ENCODE measurements at places on chromosomes 16 and 17. TPM values are rescaled to one million over a fixed set of nuclear protein-coding genes. Genes with fewer than 3 reads are reported as not detected.
A peak's percentile ranks its signal among the peaks of the same experiment; 100 is the strongest.

Gene TRIM72
- total RNA-seq = 0.02 TPM

Gene TBC1D3C
- not detected for total RNA-seq

Gene CAPNS2
- 0.22 TPM for total RNA-seq

Gene STH
- total RNA-seq = not detected

Gene ARL5C
- total RNA-seq = not detected

Gene MPV17L
- 0.02 TPM for total RNA-seq

Gene CRISPLD2
- 0.95 TPM for total RNA-seq

Gene PIMREG
- total RNA-seq = 96.3 TPM

Gene CES3
- 0.17 TPM for total RNA-seq

- DNase-seq = no peak
Measured at GRCh38 chr17:78824240-78824639, 16.4 kb downstream of the USP36 start.

DNA sequence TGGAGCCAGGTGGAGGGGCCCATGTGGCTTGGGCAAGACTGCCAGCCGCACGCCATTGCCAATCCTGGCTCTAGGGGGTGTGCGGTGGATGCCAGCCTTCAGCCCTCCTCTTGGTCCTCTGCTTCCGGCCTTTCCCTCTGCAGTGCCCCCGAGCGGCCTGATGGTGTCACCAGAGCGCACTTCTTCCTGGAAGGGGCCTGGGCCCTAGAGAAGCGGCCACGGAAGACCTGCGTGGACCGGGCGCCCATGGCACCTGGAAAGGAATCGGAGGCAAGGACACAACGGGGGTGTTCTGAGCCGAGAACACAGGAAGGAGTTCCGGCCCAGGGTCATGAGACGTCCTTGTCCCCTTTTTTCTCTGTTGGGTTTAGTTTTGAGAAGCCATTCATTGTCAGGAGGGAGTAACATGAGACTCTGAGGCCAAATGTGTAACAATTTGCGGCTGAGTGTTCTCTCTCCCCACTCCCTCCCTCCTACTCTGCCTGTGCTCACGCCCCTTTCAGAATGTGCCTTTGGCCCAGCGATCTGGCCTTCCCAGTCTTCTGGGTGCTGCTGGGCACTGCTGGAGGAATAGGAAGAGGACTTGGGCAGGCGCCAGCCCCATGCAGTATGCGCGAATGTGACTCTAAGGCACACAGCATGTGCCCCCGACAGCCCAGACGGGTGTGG, 92.8 kb downstream of the IRX3 start:
- peak; percentile 65 for DNase-seq

GRCh38 chr17:37592291-37592690, 16.9 kb downstream of the SYNRG start:
- DNase-seq = no peak

DNA sequence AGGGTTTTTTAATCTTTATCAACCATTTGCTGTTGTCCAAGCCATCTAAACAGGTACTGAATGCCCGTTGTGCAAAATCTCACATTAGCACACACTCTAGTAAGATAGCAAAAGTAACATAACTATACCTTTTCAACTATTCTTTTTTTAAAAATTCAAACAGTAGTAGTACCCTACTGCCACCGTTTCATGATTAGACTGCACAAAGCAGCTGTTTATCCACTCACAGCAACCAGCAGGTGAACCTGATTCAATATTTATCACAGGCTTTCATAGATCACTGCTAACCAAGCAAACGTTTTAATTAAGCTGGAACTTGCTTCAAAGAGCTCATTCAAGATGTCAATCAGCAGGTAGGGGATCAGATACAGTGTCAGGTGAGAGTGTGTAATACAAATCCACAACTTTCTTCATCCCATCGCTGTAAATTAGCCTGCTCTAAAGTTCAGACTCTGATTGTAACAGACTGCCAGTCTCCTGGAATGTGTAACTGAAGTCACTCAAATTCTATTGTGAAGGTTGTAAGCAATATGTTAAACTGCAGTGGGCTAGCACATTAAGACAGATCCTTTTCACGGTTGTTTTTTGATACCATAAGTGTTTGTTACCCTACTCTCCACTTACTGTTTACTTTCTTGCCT, 47.3 kb downstream of the BRIP1 start:
- no peak for DNase-seq

DNA sequence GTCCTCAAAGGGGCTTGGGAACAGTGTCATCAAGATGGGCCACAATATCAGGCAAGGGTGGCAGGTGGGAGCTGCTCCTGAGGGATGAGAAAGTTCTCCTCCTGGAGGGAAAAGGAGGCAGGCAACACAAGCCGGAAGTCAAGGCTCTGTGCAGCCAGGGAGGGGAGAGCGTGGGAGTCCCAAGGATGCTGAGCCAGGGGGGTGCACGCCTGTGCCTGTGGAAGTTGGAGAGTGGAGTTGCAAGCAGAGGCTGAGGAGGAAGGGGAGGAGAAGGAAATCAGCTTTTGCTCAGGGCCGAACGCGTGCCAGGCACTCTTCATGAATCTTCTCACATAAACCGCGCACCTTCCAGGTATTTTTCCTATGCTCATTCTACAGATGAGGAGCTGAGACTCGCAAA, 7.4 kb upstream of the SLC13A2 start:
- no peak for DNase-seq

GRCh38 chr17:71349908-71350600, 770.8 kb upstream of the SOX9 start:
- DNase-seq = peak; percentile 50

GRCh38 chr17:53148058-53148457, 674.7 kb upstream of the KIF2B start:
- DNase-seq = no peak

- no peak for DNase-seq
Measured at GRCh38 chr17:82874011-82874835, 34.4 kb upstream of the ZNF750 start.

DNA sequence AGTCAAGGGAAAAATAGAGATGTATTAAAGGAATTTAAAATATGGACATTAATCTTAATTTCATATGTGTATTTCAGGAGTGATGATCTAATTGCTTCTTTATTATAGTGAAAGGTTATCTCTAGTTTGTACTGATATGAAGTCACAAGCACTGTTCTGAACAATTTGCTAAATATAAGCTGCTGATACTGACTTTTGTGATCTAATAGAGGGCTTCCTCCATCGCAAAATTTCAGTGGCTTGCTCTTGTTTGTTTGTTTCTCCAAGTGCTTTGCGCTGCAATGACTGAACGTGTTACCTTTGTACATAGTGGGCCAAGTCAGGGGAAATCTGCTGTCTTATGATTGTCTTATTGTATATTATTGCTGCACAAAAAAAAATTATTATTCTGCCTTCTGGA, 307.0 kb downstream of the KCNJ2 start:
- no peak for DNase-seq

GRCh38 chr17:56457501-56457900, 136.0 kb upstream of the NOG start:
- no peak for DNase-seq

- no peak for DNase-seq
Measured at GRCh38 chr17:27353033-27353460, 59.1 kb downstream of the WSB1 start.

GRCh38 chr16:14369734-14370598, 260.1 kb downstream of the PARN start:
- DNase-seq = no peak

GRCh38 chr17:50586421-50587247, 26.1 kb downstream of the CACNA1G start:
- DNase-seq = no peak

DNA sequence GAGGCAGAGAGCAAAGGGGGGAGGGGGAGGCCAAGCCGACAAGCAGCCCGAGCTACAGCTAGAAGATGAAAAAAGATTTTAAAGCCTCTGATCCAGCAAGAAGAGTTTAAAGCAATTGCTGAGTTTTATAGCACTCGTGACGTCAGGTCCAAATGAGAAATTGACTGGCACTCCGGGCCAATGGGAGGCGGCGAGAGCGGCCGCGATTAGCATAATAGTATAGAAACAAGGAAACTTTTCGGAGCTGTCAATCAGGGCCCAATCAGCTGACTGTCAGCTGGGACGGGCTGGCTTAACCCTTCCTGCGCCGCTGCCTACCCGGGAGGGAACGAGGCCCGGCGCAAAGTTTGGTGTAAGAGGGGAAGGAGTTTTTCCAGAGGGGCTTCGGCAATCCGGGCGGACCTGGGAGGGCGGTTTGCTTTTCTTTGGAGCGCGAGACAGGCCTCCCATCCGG, at the start of gene MAF:
TSS of gene MAF (minus strand) at position 100 of the 454 bp plus-strand sequence. CDS start 835 bp downstream, outside the sequence.
- peak; percentile 50 for DNase-seq

- no peak for DNase-seq
Measured at GRCh38 chr17:33164169-33164881, 128.8 kb downstream of the ASIC2 start.

DNA sequence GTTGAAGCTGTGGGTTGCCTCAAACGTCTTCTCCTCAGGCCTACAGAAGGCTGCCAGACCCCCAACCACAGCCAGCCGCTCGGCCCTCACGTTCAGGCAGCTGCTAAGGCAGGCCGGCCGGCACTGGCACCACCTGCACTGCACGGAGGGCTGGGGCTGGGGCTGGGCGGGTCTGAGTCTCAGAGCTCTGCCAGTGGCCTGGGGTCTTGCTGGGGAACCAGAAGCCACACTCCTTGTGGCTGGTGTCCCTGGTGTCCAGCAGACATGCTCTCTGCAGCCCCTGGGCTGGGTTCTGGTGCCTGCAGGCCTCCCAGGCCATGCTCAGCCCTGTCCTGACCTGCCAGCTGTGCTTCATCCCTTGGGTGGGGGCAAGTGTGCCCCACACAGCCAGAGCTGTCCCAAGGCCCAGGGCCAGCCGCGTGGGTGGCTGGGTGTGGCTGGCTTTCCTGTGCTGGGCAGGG, 42.0 kb downstream of the BAHCC1 start:
- DNase-seq = no peak

DNA sequence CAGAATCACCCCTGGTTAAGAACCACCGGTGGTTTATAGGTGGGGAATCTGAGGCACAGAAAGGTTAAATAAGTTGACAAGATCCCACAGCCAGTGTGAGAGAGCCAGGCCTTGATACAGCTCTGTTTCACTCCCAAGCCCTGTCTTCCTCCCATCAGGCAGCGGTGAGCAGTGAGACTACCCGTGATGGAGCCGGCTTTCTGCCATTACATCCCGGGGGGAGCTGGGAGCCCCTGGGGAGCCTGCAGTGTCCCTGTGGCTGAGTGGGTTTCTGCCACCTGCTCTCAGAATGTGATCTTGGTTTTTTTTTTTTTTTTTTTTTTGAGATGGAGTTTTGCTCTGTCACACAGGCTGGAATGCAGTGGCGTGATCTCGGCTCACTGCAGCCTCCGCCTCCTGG, 66.4 kb downstream of the ABCC1 start:
- DNase-seq = no peak

DNA sequence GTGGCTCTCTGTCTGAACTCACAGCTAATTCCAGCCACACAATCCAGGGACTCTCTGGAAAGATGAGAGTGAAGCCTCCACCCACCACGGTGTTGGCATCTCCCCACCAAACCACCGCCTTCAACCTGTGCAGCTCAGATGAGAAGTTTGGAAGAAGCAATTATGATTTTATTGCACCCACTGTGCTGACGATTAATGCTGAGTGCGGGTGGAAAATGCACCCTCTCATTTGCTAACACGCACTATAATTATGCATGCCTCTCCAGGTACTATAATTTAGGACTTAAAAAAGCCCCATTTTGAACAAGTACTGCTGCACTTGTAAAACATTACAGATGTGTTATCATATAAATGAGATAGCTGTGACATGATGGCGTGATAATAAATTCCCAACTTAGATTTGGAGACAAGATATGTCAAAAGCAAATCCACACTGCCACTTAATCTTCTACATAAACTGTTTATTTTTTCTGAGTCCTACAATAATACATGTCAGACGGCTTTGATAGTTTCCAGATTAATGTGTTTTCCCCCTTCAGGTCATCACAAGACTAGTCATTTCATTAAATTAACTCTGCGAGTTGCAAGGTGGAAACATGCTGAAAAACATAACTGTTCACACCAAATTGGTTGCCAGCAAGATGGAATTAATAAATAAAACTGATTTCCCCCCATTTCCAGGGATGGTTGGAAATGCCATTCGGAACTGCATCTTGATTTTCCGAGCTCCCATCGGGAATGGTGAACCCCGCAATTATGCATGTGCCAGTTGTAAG, 466.5 kb upstream of the MAF start:
- no peak for DNase-seq

- no peak for DNase-seq
Measured at GRCh38 chr16:65316808-65317207, 194.9 kb upstream of the CDH11 start.

DNA sequence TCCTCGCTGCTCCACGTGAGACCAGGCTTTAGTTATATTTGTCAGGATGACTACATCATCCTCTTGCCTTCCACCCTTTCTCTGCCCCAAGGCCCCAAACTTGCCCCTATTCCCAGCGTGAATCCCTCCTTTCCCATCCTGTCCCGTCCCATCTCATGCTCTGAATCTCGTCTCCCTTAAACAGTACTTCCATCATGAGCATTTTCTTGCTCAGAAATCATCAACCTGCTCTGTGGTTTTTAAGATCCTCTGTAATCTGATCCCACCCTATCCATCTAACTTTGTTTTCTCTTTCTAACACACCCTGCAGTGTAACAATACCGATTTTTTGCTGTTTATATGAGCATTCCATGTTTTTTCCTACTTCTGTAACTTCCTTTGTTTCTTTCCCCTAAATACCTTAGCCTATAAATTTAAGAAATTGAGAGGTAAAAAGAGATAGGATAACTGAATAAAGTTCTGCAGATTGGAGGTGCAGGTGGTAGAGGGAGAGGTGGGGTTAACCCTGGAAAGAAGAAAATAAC, 39.7 kb downstream of the MRTFB start:
- no peak for DNase-seq

- DNase-seq = no peak
Measured at GRCh38 chr16:83959656-83960434, 6.8 kb downstream of the OSGIN1 start.

- DNase-seq = no peak
Measured at GRCh38 chr17:62648956-62649294, 21.5 kb downstream of the MRC2 start.
